Tibial artery (tissue), 4 donors: ENCODE measurements at places on chromosomes 1 and 21.

DNA sequence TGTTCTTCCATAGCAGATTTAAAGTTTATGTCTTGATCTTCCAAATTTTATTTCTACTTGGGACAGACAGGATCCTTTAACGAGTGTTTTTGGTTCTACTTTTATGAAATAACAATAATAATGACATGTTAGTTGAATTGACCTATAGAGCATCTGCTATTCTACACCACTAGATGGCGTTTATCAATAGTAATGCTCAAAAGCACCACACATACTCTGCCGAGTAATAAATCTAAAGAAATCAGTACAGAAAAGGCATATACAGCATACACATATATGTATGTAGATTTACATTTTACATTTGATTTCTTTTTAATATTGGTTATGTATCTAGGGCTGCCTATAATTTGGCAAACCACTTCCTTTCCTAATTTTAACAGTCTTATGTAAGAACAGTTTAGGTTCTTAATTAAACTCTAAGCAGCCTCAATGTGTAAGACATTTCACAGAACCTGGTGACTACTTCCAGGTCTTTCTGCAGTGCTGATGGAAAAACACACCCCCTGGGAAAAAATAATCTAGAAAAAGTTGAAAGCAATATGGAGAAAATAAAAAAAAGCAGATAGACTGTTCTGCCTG lies 5.9 kb upstream of the SIPA1L2 start:
- DNase-seq, result no peak

- no peak for DNase-seq
Measured at GRCh38 chr1:151783796-151784195, 6.5 kb downstream of the TDRKH start.

GRCh38 chr1:35691080-35691479 lies 27.6 kb downstream of the C1orf216 start:
- DNase-seq, result no peak

- no peak for DNase-seq
Measured at GRCh38 chr1:180029524-180030135, 75.0 kb downstream of the CEP350 start.

GRCh38 chr1:79819140-79819539 lies 812.6 kb upstream of the ADGRL4 start:
- no peak for DNase-seq

- no peak for DNase-seq
Measured at GRCh38 chr21:27250366-27250765, 283.5 kb upstream of the ADAMTS5 start.

- DNase-seq, result no peak
Measured at GRCh38 chr1:106523497-106523896, 533.0 kb upstream of the PRMT6 start.

DNA sequence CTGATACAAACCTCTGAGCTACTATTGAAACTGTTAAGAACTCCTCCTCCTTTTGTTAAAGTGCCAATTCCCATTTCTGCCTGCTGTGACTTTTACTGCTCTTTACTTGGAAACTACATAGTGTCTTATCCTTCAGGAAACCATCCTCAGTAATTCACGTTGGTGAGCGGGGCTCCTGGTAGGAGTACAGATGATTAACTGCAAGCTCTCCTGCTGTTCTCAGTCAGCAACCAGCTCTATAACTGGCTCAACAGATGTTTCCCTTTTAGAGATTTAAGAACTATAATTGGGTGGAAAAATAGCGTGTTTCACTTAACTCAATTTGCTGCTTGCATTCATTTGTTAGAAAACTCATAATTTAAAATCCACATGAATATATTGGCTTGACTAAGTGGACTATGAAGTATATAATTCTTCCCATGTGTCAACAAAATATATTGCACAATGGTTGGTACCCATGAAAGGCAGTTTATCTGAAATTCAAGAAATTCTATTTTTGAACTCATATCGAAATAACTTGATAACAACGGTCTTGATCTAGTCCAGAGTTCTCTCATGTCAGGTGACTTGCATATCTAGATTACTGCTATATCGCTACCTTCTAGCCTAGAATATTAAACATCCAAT lies 574.0 kb downstream of the KCNT2 start:
- DNase-seq, result no peak

- no peak for DNase-seq
Measured at GRCh38 chr1:11447903-11448302, 31.1 kb upstream of the DISP3 start.

- peak; percentile 79 for DNase-seq
Measured at GRCh38 chr1:32180186-32181060, 948 bp downstream of the TXLNA start.

DNA sequence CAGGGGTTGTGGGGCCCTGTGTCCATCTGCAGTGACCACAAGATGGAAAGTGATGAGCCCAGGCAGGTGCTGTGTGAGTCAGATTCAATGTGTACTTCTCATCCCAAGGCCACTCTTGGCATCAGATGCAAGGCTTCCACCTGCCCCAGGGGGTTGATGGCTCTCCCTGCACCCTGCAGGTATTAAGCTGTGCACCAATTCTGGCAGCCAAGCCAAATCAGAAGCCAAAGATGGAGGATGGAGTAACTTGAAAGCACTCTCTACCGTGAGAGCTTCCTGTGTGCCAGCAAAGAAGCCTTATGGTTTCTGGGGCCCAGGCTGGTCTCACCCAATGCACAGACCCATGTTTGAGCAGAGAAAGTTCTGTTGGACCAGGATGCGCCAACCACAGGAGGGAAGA lies 44.3 kb upstream of the TENT5C start:
- DNase-seq, result no peak

GRCh38 chr1:150981805-150982712 lies at the start of gene ANXA9:
TSS of gene ANXA9 (plus strand) at chr1:150982292. CDS start at chr1:150983106, 814 bp downstream.
- DNase-seq, result no peak

DNA sequence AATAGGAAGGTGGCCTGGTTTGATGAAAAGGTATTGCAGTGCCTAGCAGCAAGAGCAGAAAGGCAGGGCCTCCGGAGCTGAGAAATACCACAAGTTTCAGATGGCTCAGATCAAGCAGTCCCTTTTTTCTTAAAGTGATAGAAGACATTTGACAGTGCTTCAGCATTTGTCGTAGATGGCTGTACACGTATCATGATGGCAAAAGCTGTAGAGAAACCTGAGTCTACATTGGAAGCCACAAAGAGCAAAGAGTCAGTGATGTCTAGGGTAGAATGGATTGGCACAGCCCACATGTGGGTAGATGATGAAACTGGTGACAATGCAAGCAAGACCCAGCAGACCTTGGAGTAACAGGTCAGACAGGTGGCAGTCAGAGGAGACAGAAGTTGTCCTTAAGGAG lies 101.3 kb upstream of the ARTN start:
- DNase-seq, result no peak

GRCh38 chr1:1291023-1291528 lies 10.8 kb downstream of the SCNN1D start:
- DNase-seq, result no peak

DNA sequence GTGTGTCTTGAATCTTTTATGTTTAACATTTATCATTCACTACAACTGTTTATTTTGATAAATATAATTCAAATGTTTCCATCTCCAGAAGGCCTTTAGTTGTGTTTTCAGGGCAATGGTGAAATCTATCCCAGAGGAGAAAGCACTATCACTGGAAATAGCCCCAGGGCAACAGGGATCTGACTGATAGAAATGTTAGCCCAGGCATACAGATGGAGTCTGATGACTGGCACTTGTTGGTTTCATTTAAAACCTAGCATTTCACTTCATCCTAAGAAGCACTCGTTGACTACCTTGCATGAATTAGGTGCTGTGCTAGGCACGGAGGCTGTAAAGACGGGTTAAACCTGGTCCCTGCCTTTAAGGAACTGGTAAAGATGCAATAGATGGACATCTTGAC lies 103.1 kb downstream of the C1orf21 start:
- DNase-seq, result no peak

DNA sequence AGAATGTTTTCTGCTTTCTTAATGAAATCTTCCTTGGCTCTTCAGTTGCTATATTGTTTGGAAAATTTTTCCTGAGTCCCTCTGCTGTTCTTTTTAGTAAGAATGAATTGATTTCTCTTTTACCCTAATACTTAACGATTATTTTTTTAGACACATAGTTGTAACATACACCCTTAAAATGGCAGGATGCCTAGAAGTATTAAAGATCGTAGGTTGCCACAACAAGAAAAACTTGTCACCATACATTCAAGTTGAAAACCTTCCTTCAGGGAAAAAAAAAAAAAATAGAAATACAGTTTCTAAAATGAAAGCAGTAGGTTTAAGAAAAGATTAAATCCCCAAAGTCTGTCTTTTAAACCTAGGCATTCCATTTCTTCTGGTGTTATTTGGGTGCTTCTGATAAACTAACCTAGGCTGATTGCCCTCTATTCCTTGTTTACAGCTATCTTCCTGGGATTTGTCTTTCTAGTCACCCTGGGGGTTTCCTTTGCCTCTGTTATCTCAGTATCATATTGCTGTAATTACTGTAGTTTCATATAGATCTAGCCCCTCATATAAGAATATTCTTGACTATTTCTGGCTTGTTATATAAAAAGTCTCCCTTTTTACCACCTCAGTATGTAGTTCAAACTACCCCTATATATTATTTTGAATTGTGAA lies 16.8 kb downstream of the SUCO start:
- no peak for DNase-seq

DNA sequence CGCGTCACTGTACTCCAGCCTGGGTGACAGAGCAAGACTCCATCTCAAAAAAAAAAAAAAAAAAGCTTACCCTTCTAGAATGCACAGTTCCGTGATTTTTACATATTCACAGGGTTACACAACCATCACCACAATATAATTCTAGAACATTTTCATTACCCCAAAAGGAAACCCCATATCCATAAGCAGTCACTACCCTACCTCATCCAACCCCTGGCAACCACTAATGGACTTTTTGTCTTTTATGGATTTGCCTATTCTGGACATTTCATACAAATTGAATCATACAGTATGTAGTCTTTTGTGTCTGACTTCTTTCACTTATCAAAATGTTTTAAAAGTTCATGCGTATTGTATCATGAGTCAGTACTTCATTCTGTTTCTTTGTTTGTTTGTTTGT lies 22.8 kb downstream of the SYF2 start:
- DNase-seq, result no peak

GRCh38 chr1:98674075-98674781 lies 12.7 kb downstream of the SNX7 start:
- no peak for DNase-seq

DNA sequence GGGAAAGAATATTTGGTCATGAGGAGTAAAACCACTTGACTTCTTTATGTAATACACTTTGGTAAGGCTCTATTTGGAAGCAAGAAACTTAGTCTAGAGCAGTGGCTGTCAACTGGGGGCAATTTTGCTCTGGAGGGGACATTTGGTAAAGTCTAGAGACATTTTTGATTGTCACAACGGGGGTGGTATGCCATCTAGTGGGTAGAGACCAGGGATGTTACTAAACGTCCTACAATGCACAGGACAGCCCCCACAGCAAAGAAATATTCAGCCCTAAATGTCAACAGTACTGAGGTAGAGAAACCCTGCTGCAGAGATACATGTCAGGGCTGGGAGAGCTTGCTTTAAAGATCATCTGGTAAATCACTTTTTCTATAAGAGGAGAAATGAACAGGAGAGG lies 13.5 kb downstream of the FUCA1 start:
- no peak for DNase-seq

- no peak for DNase-seq
Measured at GRCh38 chr1:113533061-113533460, 142.7 kb downstream of the MAGI3 start.

DNA sequence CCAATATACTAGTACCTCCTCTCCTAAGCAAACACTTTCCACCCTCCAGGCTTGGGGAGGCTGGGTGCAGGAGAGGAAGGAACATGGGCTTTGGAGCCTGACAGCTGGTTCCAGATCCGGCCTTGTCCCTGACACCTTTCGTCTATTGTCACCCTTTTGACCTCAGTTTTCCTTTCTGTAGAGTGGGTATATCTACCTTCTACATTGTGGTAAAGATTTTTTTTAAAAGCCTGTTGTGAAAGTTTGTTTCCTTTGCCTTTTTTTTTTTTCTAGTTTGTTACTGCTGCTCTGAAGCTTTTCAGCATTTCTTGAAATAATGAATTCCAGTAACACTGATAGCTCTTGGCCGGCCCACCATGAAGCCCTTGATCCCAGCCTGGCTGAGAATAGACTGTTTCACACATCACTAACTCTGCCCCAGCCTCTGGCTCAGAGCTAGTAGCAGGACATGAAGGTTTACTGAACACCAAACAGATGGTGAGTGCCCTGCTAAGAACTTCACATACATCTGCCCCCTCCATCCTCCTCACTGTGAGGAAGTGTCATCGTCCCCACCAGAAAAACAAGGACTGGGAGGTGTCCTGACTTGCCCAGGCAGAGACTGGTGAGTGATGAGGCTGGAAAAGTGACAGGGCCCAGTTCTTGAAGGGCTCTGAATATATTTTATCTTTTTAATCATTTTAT lies 33.0 kb upstream of the ID3 start:
- no peak for DNase-seq

GRCh38 chr1:108852221-108852975 lies 4.5 kb downstream of the AKNAD1 start:
- DNase-seq, result no peak

- no peak for DNase-seq
Measured at GRCh38 chr1:172360985-172361384, 59.5 kb upstream of the C1orf105 start.

- no peak for DNase-seq
Measured at GRCh38 chr1:176205332-176205914, 1.7 kb downstream of the COP1 start.

- no peak for DNase-seq
Measured at GRCh38 chr1:83571536-83571935, 427.4 kb downstream of the TTLL7 start.

- DNase-seq, result peak; percentile 62
Measured at GRCh38 chr1:206001476-206001888, 1.7 kb downstream of the RAB7B start.

DNA sequence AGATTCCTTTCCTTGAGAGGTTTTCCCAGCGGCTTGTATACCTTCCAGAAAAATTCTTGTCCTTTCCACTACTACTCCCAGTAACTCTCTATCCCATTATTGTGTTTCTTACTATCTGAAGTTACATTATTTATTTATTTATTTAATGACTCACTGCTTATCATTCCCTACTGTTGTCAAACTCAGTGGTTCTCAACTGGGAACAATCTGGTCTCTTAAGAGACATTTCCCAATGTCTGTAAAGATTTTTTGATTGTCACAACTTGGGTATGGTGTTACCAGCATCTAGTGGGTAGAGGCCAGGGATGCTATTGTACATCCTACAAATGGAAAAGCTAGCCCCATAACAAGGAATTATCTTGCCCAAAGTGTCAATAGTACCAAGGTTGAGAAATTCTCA lies 771.5 kb upstream of the ADGRL2 start:
- DNase-seq, result no peak

DNA sequence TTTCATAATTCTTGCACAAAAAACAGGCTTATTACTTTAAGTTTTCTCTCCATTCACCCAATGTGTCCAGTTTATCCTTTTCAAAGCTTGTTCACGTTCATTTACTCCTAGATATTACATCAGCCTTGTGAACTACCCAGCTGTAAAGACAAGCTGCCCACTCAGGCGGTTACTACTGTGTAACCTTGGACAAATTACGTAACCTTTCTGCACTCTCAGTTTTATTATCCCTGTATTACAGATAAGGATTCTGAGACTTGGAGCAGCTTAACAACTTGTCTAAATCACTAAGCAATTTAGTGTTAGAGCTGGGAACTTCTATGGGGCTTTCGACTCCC lies 20.5 kb upstream of the LPAR3 start:
- DNase-seq, result no peak
